ENCODE measurements at places on chromosomes 2 and 18. TPM values are rescaled to one million over a fixed set of nuclear protein-coding genes. Genes with fewer than 3 reads are reported as not detected.

- no peak for DNase-seq
Measured at GRCh38 chr2:189138800-189139199, 40.8 kb downstream of the COL5A2 start.

DNA sequence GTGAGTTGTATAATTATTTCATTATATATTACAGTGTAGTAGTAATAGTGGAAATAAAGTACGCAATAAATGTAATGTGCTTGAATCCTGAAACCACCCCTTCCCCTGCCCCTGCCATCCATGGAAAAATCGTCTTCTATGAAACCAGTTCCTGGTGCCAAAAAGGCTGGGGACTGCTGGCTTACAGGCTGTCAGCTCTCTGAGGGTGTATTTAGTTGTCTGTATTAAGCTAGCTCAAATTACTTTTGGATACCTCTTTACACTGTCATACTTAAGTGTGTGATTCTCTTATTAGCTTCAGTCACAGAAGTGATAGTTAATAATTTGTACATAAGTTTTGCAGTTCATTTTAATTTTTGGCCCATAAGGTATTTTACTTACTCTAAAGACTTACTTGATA is 29.6 kb downstream of the LCLAT1 start:
- DNase-seq = no peak

DNA sequence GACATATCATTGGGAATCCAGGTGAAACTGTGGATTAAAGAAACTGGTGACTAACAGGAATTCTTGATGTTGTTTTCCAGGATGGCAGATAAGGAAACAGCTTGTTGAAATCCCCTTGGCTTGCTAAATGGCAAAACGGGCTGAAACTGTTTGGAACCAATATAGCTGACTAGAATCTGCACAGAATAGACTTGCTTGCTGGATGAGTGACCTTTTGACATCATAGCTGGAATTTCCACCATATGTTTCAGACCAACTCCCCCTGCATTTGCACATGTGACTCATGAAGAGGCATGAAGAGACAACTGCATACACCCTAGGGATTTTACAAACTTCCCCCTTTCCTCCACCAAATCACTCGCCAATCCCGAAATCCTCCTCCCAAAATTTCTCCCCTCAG is 87.7 kb upstream of the LYPD1 start:
- no peak for DNase-seq

- no peak for DNase-seq
Measured at GRCh38 chr2:43054367-43054766, 172.0 kb downstream of the ZFP36L2 start.

- DNase-seq = peak; percentile 15
Measured at GRCh38 chr2:232292395-232293154, 86.0 kb upstream of the ALPP start.

The LRRC30 gene
- total RNA-seq = not detected

All from CD8-positive, alpha-beta memory T cell (primary cell).